ENCODE measurements at places on chromosomes 3 and 15.

DNA sequence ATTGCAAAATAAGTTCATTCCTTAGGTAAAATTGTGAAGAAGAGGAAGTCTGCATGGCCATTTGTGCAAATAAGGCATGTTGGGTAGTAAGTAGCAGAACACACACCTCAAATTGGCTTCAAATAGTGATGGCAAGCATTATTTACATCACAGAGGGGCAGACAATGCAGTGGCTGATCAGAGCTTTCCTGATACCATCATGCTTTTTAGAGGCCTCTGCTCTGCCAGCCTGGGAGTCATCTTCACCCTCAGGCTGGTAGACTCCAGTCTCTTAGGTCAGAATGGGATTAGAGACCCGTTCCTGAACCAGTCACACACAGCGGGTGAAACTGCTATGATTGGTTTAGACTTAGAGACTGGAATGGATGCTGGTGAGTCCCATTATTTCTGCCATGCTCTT lies 396.0 kb upstream of the MCTP2 start:
- no peaks in the 10 kb centered on the region for H3K4me1 ChIP-seq
- H3K27ac ChIP-seq: no peak overlapping the region
- no peak overlapping the region for H3K4me3 ChIP-seq
- no peaks in the 10 kb centered on the region for H3K36me3 ChIP-seq
- no peaks in the 10 kb centered on the region for H3K27me3 ChIP-seq

GRCh38 chr3:37885814-37886213 lies 24.1 kb downstream of the CTDSPL start:
- H3K36me3 ChIP-seq: no peaks in the 10 kb centered on the region
- DNase-seq: no peak
- H3K4me1 ChIP-seq: peaks cover 50% of the 10 kb centered on the region
- no peak overlapping the region for H3K4me3 ChIP-seq

DNA sequence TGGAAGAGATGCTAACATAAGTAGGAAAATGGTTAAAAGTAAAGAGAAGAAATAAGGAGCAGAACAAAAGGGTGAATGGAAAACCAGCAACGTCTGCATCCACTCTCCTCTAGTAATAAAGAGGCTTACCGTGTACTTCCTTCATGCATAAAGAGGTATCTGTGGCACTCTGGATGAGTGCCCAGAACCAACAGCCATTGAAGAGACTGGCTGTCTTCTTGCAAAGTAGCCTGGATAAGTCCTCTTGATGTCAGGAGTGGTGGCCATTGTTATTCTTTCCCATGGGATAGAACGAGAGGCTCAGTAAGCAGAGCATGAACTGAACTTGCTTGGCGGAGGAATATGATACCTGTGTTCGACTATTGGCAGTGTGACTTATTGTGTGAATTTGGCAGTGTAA lies 186.2 kb upstream of the RASGRP1 start:
- H3K27ac ChIP-seq: no peak overlapping the region
- DNase-seq: no peak
- no peak overlapping the region for H3K4me3 ChIP-seq
- no peaks in the 10 kb centered on the region for H3K4me1 ChIP-seq
- no peaks in the 10 kb centered on the region for H3K36me3 ChIP-seq

- DNase-seq: no peak
- H3K4me1 ChIP-seq: peaks cover 29% of the 10 kb centered on the region
- H3K27me3 ChIP-seq: no peaks in the 10 kb centered on the region
Measured at GRCh38 chr3:8886546-8886945, 76.7 kb downstream of the RAD18 start.

- no peaks in the 10 kb centered on the region for H3K4me1 ChIP-seq
- peaks cover 11% of the 10 kb centered on the region for H3K36me3 ChIP-seq
- no peak for DNase-seq
- no peaks in the 10 kb centered on the region for H3K27me3 ChIP-seq
Measured at GRCh38 chr3:15728766-15729165, 69.0 kb downstream of the ANKRD28 start.

- H3K27ac ChIP-seq: no peak overlapping the region
- H3K4me1 ChIP-seq: no peaks in the 10 kb centered on the region
- H3K36me3 ChIP-seq: no peaks in the 10 kb centered on the region
- no peak overlapping the region for H3K4me3 ChIP-seq
- H3K27me3 ChIP-seq: no peaks in the 10 kb centered on the region
- DNase-seq: no peak
Measured at GRCh38 chr3:1007866-1008265, 85.0 kb upstream of the CNTN6 start.

- H3K27me3 ChIP-seq: no peaks in the 10 kb centered on the region
- H3K4me1 ChIP-seq: peaks cover 10% of the 10 kb centered on the region
- H3K27ac ChIP-seq: no peak overlapping the region
- no peaks in the 10 kb centered on the region for H3K36me3 ChIP-seq
- no peak for DNase-seq
- no peak overlapping the region for H3K4me3 ChIP-seq
Measured at GRCh38 chr3:100900671-100901335, 92.4 kb downstream of the ABI3BP start.

DNA sequence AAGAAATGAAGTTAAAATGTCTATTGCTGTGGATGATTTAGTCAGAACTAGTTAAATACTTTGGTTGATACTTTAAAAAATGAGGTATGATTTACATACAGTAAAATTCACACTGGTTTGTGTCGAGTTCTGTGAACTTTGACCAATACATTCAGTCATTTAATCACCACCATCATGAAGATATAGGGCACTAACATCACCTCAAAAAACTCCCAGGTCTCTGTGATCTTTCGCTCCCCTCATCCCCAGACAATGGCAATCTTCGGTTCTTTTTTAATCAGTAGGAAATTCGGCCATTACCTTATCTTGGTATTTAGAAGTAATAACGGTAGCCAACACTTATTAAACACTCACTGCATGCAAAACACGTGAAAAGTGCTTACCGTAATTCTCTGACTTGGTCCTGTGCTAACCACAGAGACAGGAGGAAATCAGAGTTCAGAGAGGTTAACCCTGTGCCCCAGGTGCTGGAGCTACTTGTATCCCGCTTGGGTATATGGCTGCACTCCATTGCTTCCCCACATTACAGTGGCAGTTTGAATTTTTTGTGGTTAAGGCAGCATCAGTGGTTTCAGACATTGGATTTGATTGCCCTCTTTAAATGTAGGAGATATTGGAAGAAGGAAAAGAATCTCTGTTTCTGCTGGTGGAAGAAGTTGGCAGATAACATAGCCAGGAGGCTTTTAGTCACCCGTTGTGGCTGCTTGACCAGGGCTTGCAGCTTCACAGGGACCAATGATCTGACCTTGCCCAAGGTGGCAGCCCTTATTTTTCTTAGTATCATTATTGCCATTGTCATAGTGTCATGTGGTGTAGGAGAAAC lies 4.2 kb downstream of the PLCL2 start:
- no peak overlapping the region for H3K4me3 ChIP-seq
- H3K27ac ChIP-seq: no peak overlapping the region
- no peak for DNase-seq
- peaks cover 8% of the 10 kb centered on the region for H3K4me1 ChIP-seq

DNA sequence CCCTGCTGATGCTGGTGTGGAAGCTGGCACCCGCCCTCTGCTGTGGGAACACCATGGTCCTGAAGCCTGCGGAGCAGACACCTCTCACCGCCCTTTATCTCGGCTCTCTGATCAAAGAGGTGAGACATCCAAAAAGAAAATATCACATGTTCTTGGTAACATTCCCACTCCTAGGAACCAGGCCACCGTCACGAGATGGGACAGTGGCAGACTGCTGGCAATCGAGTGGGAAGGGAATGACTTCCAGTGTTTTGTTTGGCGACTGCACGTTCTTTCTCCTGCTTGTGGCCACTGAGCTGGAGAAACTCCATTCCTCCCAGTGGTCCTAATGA lies 14.3 kb downstream of the ALDH1A3 start:
- peaks cover 33% of the 10 kb centered on the region for H3K4me1 ChIP-seq
- DNase-seq: no peak
- no peaks in the 10 kb centered on the region for H3K27me3 ChIP-seq
- no peaks in the 10 kb centered on the region for H3K36me3 ChIP-seq
- H3K27ac ChIP-seq: no peak overlapping the region

DNA sequence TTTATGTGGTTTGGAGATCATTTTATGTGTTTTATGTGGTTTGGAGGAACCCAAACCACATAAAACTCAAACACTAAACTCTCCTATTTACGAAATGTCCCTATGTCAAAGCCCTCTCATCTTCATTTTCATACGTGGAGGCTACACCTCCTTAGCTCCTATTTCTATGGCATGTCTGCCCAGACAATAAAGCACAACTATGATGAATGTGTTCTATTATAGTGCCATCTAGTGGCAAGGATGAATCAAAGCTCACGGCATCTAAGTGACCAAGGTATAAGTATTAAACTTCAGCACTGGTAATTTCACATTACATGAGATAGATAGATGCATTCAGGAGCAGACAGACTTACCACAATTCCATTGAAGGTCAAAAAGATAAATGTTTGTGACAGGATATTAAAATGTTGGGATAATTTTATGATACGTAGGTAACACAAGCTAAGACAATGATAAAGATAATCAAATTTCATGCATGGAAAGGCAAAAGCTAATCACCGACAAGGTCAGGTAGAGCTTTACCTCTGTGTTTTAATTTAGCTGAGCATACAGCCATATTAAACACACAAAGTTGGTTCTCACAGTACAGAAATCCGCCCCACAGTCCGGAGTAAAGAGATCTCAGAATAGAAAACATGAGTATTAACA lies 130.6 kb upstream of the FHIT start:
- no peak overlapping the region for H3K27ac ChIP-seq
- no peaks in the 10 kb centered on the region for H3K27me3 ChIP-seq
- no peak for DNase-seq
- H3K4me1 ChIP-seq: no peaks in the 10 kb centered on the region
- no peak overlapping the region for H3K4me3 ChIP-seq

DNA sequence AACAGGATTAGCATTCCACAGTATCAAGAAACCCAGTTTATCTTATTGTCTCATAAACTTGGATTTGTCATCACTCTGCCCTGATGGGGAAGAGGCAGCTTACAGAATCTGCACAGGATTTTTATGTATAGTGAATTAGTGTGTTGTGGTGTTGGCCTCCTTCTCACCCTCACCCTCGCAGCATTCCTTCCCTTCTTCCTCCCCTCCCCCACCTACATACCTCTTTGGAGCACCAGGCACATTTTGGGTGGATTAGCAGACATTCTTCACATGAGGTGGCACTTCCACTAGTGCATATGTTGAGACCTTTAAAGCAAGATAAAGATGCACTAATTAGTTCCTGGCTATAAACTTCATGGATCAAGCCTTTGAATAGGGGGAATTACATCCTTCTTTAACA lies 13.9 kb downstream of the ITGB5 start:
- peaks cover 75% of the 10 kb centered on the region for H3K4me1 ChIP-seq
- peaks cover 19% of the 10 kb centered on the region for H3K36me3 ChIP-seq
- DNase-seq: no peak
- H3K4me3 ChIP-seq: no peak overlapping the region
- H3K27me3 ChIP-seq: no peaks in the 10 kb centered on the region
- peak overlapping the region; percentile 32 for H3K27ac ChIP-seq

- H3K27me3 ChIP-seq: no peaks in the 10 kb centered on the region
- no peaks in the 10 kb centered on the region for H3K36me3 ChIP-seq
- no peak overlapping the region for H3K27ac ChIP-seq
Measured at GRCh38 chr3:148318240-148318639, 379.5 kb upstream of the AGTR1 start.

GRCh38 chr15:44010089-44010488 lies 183.3 kb downstream of the WDR76 start:
- no peaks in the 10 kb centered on the region for H3K4me1 ChIP-seq
- no peak overlapping the region for H3K4me3 ChIP-seq
- no peaks in the 10 kb centered on the region for H3K27me3 ChIP-seq

DNA sequence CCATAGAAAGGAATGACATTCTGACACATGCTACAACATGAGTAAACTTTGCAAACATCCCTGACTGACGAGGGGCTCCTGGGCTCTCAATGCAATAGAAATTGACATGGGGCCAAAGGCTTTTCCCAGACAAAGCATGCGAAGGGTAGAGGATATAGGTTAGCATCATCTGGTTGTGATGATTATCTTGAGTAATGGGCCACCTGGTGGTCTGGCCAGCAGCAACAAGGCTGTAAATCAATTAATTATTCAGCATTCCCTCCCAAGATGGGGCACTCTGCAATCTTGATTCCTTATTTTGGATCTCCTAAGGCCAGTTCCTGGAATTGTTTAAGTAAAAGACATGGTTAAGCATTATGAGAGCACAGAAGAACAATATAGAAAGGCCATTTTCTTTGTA lies 99.2 kb downstream of the AGBL1 start:
- H3K27me3 ChIP-seq: no peaks in the 10 kb centered on the region
- H3K27ac ChIP-seq: no peak overlapping the region
- H3K4me3 ChIP-seq: no peak overlapping the region
- no peaks in the 10 kb centered on the region for H3K36me3 ChIP-seq
- no peak for DNase-seq

DNA sequence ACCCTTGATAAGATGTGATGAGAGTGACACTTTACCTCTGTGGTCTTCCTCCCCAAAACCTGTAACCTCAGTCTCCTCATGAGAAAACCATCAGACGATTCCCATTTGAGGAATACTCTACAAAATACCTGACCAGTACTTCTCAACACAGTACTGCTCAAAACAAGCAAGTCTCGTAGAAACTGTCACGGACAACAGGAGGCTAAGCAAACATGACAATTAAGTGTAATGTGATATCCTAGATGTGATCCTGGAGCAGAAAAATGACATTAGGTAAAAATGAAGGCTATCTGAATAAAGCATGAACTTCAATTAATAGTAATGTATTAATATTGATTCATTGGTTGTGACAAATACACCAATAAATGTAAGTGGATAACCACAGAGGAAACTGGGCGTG lies 113.6 kb downstream of the CACNA2D3 start:
- no peaks in the 10 kb centered on the region for H3K36me3 ChIP-seq
- no peaks in the 10 kb centered on the region for H3K27me3 ChIP-seq
- H3K4me1 ChIP-seq: no peaks in the 10 kb centered on the region
- no peak overlapping the region for H3K4me3 ChIP-seq
- H3K27ac ChIP-seq: no peak overlapping the region

DNA sequence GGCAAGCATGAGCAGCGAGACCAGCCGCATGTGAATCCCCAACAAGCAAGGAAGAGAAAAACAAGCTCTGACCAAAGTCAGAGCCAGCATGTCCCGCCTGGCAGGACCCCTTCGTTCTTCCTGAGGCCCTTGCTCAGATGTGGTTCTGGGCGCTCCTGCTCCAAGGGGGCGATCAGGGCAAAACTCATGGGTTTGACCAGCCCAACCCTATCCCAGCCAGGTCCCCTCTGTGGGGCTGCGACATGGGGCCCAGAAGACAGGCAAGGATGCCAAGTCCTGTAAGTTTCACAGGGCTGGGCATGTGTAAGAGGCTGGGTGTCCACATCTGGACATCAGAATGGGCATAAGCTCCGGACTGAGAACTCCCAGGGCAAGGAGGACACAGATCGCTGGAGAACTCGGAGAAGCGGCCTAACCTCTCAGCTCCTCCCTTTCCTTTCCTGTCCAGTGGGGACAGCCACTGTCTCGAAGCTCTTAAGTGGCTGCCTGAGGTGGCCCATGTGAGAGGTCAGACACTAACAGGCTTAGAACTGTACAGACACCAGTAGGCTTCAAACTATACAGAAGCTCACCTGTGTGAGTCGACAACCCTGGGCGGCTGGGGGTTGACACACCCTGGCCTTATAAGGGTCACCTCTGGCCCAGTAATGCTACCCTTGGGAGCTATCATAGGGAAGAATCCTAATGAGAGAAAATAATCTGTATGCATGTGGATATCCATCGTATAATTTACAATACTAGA lies 48.9 kb downstream of the XXYLT1 start:
- no peak overlapping the region for H3K4me3 ChIP-seq
- H3K4me1 ChIP-seq: peaks cover 46% of the 10 kb centered on the region
- no peaks in the 10 kb centered on the region for H3K36me3 ChIP-seq
- no peak for DNase-seq

- H3K27me3 ChIP-seq: no peaks in the 10 kb centered on the region
- H3K36me3 ChIP-seq: no peaks in the 10 kb centered on the region
- H3K27ac ChIP-seq: no peak overlapping the region
- H3K4me1 ChIP-seq: no peaks in the 10 kb centered on the region
- no peak overlapping the region for H3K4me3 ChIP-seq
Measured at GRCh38 chr3:112143251-112143650, 10.2 kb upstream of the GCSAM start.
